ENCODE measurements at places on chromosomes 6 and 20.
A peak's percentile ranks its signal among the peaks of the same experiment; 100 is the strongest.

- DNase-seq: no peak
These were observed 164.2 kb upstream of the POU3F2 start for GRCh38 chr6:98670045-98670746.

DNA sequence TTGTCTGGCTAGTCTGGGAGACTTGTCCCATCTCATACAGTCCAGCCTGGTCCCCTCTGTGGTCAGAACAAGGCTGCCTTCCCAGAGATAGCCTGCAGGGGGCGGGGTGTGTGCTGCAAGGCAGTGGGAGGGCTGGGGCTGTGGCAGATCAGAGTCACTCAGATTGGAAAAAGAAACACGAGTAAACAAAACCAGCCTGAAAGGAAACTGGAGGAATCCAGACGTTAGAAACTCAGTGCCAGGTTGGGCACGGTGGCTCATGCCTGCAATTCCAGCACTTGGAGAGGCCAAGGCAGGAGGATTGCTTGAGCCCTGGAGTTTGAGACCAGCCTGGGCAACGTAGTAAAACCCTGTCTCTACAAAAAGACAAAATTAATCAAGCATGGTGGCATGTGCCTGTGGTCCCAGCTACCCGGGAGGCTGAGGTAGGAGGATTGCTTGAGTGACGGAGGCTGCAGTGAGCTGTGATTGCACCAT is 20.2 kb downstream of the LEMD2 start:
- peak; percentile 87 for DNase-seq

DNA sequence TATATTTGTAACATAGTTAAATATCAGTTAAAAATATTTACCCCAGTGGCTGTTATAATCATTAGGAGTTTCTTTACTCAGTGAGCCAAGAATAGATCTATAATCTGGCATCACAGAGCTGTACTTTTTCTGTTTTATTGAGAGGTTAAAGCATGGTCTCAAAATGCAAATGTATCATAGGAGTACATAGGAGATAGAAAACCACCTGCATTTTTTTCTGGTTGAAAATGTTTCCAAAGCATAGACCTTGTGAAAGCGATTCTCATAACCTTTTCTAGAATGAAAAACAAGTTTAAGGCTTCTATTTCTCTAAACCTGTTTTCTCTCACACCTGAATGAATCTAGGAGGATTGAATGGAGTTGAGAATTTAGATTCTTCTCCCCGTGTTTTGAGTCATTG is 14.4 kb downstream of the KCNQ5 start:
- DNase-seq: no peak

DNA sequence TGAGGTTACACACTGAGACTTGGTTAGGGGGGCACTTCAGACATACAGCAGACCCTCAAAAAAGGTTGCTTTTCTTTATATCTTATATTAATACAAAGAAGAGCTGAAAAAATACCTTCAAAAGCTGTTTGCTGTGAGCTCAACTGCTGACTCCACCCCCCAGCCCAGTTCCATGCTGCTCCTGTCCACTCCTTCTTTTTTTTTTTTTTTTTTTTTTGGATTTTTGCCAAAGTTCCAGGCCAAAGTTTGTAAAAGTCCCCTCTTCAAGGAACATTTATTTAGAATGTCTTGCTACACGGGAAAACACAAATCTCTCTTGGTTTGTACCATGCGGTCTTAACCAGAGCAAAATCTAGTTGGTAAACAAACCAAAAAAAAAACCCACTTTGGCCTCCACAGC is 85.3 kb upstream of the AKAP12 start:
- DNase-seq: no peak

DNA sequence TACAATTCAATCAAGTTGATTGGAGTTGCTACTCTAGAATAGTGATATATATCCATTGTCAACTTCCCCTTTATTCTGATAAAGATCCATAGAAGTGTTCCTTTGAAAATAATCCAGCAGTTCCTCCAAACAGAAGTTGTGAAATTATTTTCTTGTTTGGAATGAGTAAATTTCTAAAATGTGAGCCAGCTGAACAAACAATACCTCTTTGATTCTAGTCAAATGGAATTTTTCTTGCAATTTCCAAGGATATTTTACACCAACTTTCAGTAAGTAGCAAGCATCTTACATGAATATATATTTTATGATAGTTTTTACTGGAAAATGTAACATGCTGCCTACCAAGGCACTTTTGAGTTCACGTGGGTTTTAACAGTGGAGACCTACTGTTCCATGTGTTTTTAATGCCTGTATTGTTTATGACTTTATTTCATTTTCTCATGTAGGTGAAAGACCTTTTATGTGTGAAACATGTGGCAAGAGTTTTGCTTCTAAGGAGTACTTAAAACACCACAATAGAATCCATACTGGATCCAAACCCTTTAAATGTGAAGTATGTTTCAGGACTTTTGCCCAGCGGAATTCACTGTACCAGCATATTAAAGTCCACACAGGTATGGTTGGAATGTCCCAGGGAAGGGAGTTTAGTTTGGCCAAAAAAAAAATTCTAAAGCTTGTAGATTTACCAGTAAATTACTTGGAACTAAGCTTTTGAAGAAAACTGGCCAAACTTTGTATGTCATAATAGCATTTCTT is 6.5 kb downstream of the GZF1 start:
- DNase-seq: no peak

- DNase-seq: no peak
These were observed 12.5 kb downstream of the PRDM1 start for GRCh38 chr6:106098383-106099234.

GRCh38 chr6:744666-745353 is 51.9 kb upstream of the EXOC2 start:
- no peak for DNase-seq

DNA sequence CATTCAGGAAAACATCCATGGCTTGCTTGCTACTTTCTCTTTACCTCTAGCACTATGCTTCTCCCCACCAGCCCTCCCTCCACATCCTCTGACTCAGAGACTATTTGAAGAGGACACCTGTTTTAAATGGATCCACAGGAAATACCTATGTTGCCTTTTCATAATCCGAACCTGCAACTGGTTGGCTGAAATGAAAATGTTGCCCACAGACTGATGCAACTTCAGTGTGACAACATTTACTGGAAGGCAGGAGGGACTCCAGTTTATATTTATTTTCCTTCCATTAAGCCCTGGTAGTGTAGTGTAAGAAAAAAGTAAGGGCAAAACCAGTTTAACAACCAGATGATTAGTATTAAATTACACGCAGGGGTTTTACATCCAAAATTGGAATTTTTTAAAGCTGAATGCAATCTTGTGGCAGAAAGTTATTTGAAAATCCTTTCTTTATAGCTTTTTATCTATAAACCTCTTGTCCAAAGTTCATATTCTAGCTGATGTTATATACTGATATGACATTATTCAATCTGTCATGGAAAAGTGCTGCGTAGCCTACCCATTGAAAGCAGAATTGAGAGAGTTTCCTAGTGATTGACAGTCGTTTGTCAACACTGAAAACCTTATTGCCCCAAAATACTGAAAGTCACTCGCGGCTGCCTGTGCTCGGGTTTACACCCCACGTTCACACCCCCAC is 881 bp upstream of the AIG1 start:
- DNase-seq: peak; percentile 33

DNA sequence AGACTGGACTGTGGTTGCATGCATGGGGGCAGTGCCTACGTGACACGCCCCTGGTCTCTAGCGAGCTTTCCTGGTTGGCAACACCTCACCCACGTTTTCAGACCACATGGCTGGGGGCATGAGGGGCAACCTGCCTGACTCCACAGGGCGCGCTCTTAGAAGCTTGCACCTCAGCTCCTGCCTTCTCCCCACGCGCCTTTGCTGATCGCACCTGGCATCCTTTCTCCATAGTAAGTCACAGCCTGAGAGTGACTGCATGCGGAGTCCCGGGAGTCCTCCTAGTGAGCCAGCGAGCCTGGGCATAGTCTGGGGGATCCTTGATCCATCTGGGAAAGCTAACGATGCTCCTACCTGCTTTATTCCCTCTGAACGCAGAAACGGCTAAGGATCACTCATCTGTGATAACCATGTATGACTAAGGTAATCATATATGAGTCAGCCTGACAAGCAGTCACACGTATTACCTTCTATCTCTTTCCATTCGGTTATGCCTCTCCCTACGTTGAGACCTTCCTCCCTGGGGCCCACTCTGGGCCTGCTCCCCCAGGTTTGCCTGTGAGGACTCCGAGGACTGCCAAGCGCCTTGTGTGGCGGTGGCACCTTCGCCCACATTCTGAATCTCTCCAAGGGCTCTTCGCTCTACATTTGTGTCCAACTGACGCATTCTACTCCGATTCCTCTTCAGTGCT is 4.5 kb downstream of the TCFL5 start:
- DNase-seq: no peak

GRCh38 chr20:38755324-38755910 is 7.2 kb downstream of the ACTR5 start:
- DNase-seq: no peak

- no peak for DNase-seq
These were observed 61.0 kb downstream of the UST start for GRCh38 chr6:148807784-148808183.

DNA sequence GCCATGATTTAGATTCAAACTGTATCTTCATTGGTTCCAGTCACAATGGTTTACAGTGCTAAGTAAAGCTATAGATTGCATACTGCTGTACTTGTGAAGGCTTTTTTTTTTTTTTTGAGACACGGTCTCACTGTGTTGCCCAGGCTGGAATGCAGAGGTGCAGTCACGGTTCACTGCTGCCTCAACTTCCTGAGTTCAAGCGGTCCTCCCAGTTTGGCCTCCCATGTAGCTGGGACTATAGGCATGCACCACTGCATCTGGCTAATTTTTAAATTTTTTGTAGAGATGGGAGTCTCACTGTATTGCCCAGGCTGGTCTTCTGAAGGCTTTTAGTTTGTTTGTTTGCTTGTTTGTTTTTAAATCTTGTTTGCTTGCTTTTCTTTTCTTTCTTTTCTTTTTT is 24.9 kb downstream of the ITCH start:
- DNase-seq: no peak

GRCh38 chr6:52663936-52664185 is 7.1 kb upstream of the TMEM14A start:
- no peak for DNase-seq

GRCh38 chr20:44296011-44296410 is 15.0 kb downstream of the FITM2 start:
- DNase-seq: no peak

- peak; percentile 25 for DNase-seq
These were observed 69.1 kb downstream of the SLC35F1 start for GRCh38 chr6:117976030-117976651.

- DNase-seq: no peak
These were observed 199.7 kb upstream of the KCNQ5 start for GRCh38 chr6:72422171-72422570.

DNA sequence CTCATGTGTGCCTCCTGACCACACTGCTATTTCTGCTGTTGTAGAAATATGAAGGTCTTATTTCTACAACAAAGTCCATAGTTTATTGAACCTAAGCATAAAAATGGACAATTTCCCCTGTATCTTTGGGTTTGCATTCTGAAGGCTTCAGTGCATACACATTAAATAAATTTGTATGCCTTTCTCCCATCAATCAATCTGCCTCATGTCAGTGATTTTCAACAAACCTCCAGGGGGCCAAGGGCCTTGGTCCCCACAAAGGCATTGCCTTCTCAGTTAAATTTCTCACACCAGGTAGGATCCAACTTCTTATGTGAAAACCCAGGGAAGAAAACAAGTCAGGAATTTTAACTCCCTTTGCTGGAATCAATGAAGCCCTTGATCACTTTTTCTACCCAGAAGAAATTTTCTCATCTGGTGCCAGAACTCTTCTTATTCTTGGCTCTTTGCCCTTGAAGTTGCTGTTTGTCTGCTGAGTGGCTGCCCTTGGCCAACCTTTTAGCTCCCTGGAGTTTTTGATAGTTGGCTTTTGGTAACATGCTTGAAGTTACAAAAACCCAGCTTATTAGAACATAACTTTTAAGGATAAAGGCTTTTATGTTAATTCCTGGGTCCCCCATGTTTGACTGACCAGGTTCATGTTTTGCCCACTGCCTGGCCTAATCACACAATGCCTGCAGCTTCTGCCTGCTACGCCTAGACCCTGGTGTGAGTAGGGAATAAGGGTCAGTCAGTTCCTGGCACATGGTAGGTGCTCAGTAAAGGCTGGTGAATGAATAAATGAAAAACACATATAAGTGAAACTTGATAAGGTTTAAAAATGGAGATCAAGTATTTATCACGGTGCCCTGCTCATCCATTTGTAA is 37.0 kb downstream of the SHLD1 start:
- no peak for DNase-seq

- DNase-seq: no peak
These were observed 297.4 kb downstream of the THBS2 start for GRCh38 chr6:168956141-168956838.

- DNase-seq: no peak
These were observed 631.1 kb upstream of the GJE1 start for GRCh38 chr6:141501616-141502015.

GRCh38 chr6:44128020-44128917 is 915 bp downstream of the TMEM63B start:
- DNase-seq: no peak

DNA sequence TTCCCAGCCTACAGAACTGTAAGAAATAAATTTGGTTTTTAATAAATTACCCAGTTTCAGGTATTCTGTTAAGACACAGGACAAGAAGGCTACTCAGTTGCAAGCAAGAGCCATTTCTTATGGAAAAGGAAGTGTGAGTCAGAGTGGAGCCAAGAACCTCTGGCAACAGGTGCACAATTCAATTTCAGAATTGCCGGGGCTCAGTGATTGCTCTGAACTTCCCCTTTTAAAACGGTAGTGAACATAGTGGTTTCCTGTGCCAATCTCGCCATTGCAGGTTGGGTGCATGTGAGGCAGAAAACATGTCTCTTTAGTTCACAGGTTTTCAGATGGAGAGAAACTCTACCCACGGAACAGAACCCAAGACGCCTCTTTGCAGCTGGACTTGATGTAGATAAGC is 16.4 kb downstream of the PIGT start:
- DNase-seq: no peak

DNA sequence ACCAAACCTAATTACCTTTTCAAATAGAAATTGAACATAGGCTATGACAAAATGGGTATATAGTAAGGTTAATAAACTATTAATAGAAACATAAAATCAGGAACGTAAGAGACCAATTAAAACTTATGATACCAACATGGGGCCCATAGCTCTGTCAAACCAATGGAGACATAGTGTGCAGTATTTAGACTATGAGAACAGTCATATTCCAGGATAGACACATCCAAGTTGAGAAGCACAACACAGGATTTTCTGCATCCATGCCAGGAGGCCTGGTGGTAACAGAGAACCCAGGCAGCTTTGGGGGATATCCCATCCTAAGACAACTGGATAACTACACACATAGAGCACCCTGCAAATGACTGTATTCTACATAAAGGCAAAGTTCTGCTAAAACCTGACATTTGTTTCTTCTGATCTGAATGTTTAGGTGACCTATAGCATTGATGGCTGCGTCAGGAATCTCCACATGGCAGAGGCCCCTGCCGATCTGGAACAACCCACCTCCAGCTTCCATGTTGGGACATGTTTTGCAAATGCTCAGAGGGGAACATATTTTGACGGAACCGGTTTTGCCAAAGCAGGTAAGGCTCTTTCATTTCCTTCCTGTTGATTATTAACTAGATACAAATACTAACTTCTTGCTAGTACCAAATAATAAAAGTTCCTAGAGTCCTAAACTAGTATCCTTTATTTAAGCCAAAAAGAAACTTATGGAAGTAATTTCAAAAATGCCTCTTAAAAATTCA is 202.7 kb downstream of the ARHGAP18 start:
- no peak for DNase-seq

- no peak for DNase-seq
These were observed 8.4 kb upstream of the OPRM1 start for GRCh38 chr6:154030646-154031045.

- DNase-seq: peak; percentile 41
These were observed 471.7 kb downstream of the CDKAL1 start for GRCh38 chr6:21005816-21006570.

GRCh38 chr20:36784900-36785299 is 11.3 kb upstream of the DSN1 start:
- no peak for DNase-seq
